ENCODE measurements at places on chromosomes 2 and 18.

- peak; percentile 6 for DNase-seq
These were observed 131.5 kb upstream of the STON1 start for GRCh38 chr2:48398285-48399002.

DNA sequence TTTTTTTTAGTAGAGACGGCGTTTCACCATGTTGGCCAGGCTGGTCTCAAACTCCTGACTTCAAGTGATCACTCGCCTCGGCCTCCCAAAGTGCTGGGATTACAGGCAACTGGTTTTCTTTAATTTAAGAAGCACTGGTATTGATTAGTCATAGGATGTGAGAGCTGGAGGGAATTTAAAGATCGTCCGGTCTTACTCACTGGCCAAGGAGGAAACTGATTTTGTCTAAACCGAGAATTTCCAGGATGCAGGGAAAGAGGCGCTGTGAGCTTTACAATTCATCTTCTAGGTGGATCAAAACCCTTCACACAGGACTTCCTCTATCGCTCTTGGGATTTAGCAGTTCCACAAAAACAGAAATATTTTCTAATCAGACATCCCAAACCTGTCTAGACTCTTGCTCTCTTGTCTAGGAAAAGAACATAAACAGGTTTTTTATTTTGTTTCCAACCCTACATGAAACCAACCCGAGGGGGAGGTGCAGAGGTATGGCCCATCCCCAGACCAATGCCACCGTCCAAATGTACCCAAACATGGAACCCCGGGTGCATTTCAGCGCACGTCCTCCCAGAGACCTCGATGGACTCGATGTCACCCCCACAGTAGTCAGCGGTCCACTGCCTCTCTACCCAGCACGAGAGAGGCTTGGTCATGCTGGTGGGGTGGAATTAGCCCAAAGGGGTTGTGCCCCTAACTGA is 12.5 kb upstream of the TUBB6 start:
- DNase-seq, result no peak

- no peak for DNase-seq
These were observed 424.3 kb upstream of the ACVR2A start for GRCh38 chr2:147420517-147420916.

- no peak for DNase-seq
These were observed 70.1 kb upstream of the EFEMP1 start for GRCh38 chr2:55993685-55994084.

DNA sequence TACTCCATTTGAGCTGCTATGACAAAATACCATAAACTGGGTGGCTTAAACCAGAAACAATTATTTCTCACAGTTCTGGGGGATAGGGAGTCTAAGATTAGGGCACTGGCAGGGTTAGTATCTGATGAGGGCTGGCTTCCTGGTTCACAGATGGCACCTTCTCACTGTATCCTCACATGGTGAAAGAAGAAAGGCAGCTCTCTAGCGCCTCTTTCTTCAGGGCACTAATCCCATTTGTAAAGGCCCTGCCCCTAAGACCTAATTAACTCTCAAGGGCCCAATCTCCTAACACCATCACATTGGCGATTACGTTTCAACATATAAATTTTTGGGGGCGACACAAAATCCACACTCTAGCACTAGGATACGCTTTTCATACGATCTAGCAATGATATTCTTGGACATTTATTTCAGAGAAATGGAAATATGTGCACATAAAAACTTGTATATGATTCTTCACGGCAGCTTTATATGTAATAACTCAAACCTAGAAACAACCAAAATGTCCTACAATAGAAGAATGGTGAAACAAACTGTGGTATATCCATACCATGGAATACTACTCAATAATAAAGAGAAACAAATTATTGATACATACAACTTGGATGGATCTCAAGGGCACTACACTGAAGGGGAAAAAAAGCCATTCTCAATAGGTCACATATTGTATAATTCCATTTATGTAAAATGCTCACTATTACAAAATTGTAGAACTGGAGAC is 111.0 kb downstream of the BCL2L11 start:
- no peak for DNase-seq

DNA sequence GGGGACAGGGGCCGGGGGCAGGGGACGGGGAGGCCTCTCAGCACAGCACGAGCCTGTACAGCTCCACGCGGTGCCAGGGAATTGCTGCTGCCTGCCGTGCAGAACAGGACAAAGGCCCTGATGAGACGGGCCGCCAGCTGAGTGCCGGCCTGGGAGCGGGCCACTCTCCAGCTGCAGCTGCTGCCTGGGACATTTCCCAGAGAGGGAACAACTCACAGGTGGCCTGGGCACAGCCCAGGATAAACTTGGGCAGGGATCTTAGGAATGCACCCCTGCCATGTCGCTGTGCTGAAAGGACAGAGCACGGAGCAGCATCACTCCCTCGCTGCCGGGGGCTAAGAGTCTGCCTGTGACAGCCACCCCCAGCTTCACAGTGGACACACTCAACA is 38.8 kb downstream of the CENPO start:
- DNase-seq, result no peak

- DNase-seq, result no peak
These were observed 33.1 kb downstream of the METTL4 start for GRCh38 chr18:2538236-2538635.

DNA sequence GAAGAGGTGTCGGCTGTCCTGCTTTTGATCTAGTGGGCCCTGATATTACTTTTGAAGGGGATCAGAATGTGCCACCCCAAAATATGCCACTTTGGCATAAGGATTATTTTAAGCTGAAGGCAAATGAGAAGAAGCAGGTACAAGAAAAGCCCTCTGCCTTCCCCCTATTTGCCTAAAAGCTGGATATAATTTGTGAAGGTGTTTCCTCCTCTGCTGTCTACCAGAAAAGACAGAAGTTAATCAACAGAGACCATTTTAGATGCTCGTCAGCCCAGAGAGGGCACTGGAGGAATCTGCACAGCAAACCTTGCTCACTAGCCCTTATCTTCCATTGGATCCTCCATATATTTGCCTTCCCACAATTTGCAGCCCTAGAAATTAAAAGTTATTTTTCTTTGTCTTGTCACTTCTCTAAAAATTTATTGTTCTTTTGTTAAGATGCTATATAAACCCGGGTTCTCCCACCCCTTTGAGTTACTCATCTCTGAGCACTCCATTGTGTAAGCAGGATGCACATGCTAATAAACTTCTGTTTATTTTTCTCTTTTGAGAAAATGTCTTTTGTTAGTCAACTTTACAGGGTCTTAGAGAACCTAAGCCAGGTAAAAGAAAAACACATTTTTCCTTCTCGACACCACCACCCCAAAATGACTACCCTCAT is 163.2 kb upstream of the SLC1A4 start:
- DNase-seq, result no peak

DNA sequence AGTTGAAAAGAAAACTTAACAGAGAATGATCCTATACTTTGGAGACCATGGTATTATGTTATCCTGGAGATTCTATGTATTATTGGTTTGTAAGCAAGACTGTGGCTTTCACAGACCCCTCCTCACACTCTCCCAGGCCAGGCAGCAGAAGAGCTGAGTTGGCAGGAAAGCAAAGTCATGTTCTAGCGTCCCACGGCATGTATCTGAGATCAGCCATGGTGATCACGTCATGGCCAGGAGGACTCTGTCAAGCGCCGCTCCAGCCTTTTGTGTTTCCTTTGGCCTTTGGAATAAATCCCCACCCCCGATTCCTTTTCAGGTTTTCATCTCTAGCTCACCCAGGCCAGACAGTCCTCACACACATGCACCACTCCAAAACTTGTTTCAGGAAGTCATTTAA is 39.1 kb downstream of the LRRC30 start:
- no peak for DNase-seq

- peak; percentile 98 for DNase-seq
These were observed 62.1 kb downstream of the SETBP1 start for GRCh38 chr18:44742718-44743311.

DNA sequence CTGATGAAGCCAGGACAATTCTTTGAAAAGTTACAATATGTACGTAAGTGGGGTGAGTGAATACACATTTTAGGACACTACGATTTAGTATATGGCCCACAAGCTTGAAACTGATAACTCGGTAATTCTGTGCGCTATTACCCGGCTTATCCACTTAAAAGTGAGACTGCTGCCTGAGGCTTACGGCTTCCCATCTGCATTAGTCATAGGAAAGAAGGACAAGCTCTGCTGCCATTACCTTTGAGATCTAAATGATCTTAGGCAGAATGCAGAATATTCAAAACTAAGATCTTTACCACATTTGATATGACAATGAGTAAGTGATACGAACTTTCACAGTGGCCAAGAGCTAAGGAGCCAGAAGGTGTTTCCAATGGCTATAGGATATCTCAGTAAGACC is 133.3 kb downstream of the GAREM1 start:
- no peak for DNase-seq

DNA sequence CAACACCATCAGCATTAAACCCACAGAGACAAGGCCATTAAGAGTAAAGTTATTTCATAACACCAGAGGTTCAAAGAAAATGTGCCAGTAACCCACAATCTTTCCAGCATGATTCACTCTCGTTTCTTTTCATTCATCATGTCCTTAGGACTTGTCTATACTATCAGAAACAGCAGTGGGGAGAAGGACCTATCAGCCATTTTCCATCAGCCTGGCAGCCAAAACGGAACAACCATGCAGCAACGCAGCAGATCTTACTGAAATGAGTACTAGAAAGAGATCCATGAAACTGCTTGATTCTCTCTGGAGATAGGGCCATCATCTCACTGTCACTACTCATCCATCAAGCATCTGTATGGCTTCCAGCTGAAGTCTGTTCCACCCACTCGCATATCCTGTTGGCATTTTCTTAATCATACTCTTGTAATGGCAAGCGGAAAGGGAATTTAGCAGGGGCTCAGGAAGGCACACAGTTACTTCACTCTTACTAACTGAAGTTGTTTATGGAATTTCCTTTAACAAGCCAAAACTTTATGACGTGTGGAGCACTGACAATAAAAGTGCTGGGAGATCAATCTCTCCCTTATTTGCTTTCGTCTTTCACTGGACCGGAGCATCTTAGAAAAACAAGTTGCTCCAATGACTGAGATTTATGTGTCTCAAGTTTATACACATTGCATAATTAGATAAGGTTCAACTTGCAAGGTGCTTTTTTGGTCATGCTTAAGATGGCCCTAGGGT is 69.7 kb downstream of the EPHA4 start:
- no peak for DNase-seq

DNA sequence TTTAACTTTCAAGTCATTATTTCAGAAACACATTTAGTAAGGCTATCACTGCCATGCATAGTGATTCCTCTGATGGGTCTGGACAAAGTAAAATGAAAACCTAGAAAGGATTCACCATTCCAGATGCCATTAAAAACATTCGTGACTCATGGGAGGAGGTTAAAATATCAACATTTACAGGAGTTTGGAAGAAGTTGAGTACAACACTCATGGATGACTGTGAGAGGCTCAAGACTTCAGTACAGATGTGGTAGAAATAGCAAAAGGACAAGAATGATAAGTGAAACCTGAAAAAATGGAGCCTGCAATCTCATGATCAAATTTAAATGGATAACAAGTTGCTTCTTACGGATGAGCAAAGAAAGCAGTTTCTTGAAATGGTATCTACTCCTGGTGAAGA is 5.8 kb upstream of the TWSG1 start:
- DNase-seq, result no peak

- no peak for DNase-seq
These were observed 274.3 kb upstream of the NRP2 start for GRCh38 chr2:205407984-205408383.

DNA sequence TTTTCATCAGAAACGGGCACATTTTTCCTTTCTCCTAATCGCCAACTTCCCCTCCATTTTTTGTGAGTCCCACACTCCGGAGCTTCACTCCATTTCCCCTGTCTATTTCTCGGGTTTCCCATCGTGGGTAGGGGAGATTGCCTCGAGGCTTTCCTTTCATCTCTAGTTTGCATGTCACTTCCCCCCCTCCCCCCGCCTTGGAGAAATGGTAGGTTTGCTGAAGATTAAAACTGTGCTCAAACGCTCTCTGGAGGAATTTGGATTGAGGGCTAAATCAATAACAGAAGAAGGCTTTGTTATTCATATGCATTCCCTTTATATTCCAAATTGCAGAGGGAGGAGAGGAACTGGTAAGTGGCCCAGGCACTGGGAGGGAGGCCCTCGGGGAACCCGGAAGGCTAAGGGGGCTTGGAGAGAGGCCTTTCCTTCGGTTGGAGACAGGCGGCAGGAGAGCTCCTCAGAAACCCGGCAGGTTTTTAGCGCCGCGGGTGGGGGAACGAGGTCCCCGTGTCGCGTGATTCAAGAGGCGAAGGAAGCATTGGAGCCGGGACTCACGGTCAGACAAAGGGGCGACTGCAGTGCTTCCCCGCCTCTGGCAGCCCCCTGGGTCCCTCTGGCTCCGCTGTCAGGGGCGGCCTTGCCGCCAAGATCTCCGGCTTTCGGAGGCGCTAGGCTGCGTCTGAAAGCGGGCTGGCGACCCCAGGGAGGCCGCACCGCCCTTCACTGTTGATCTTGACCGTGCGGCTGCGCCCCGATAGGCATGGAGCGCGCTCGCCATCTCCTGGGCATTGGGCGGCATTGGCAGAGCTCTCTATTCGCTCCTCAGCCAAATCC is 2.4 kb upstream of the HOXD12 start:
- peak; percentile 62 for DNase-seq

GRCh38 chr2:161337247-161337646 is 29.0 kb downstream of the PSMD14 start:
- no peak for DNase-seq

GRCh38 chr2:21759819-21760218 is 636.1 kb downstream of the TDRD15 start:
- no peak for DNase-seq

GRCh38 chr2:95002498-95002897 is 23.0 kb upstream of the MAL start:
- DNase-seq, result no peak

- no peak for DNase-seq
These were observed 179.8 kb upstream of the RBBP8 start for GRCh38 chr18:22753130-22753831.

GRCh38 chr2:165953306-165953654 is 296 bp downstream of the TTC21B start:
- DNase-seq, result peak; percentile 69

DNA sequence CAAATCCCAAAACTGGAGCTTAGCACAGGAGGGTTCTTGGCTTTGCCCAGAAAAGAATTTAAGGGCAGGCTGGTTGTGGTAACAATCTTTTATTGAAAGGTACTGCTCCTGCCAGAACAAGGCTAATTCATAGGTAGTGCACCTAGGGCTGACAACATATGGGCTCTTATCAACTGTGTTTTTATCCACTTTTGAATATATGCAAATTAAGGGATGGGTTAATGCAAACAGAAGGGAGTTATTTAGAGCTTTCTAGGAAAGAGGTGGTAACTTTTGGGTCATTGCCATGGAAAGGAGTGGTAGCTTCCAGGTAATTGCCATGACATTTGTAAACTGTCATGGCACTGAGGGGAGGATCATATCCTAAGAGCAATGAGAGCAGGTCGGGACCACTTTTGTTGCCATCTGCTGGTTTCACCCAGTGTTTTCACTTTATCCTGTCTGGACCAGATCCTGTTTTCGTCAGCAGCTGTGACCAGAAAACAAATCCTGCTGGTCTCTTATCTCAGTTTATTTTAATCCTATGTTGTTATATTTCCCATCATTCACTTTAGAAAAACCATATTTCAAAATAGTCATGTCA is 981 bp downstream of the C2orf66 start:
- no peak for DNase-seq

GRCh38 chr2:43191947-43192516 is 34.4 kb downstream of the ZFP36L2 start:
- no peak for DNase-seq

GRCh38 chr2:29462293-29462692 is 347.1 kb downstream of the CLIP4 start:
- no peak for DNase-seq

All from NCI-H1092 (cell line).